AG20443 (cell line): ENCODE measurements at places on chromosomes 11 and 22.

DNA sequence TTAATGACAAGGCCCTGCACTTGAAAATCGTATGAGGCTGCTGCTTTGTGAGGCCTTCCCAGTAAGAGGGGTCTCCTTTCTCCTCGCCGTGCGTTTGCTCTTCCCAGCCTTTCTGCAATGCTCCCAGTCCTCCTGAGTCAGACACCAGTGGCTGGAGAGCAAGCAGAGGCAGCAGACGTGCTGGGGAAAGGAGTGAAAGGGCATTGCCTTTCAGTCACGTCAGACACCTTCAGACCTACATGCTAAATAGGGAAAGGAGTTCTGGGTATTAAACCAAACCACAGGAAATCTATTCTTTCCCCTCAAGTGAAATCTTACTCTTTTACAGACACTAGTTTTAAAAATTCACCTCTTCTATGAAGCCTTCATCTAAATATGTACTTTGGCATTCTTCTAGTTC is 274.8 kb downstream of the NTM start:
- DNase-seq, result no peak

GRCh38 chr11:24384240-24384639 is 112.6 kb upstream of the LUZP2 start:
- DNase-seq, result no peak

- DNase-seq, result no peak
Observed at GRCh38 chr11:6841694-6842093, 3.8 kb upstream of the OR10A5 start.

DNA sequence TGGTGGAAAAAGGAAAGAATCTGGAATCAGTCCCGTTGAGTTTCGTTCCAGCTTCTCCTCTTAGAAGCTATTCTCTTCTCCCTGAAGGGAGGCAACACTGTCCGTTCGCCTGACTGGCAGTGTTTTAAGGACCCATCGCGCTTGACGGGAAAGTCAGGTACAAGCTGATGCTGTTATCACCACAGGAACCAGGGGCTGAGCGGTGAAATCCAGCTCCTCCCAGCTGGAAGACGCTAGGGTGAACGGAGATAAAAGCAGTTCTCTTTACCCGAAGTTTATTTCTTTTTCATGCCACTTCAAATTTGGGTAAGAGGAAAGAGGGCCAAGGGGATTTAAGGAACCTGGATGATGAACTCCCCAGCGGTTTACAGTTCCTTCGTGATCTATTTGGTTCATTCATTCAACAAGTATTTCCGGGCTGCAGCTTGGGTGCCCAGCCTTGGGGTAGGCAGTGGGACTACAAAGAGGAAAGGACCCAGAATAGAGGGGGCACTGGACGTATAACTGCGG is 551 bp upstream of the DEUP1 start:
- peak; percentile 13 for DNase-seq

DNA sequence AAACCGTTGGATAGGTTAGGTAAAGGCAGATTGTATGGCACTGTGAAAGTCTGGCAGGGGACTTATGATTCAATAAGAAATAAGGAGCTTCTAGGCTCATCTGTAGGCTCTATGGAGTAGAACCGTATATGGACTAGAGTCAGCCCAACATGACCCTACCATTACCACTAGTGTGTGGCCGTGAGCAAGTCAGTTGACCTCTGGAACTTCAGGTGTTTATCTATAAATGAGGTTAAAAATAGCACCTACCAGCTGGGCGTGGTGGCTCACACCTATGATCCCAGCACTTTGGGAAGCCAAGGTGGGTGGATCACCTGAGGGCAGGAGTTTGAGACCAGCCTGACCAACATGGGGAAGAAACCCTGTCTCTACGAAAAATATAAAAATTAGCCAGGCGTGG is 4.4 kb downstream of the HINFP start:
- no peak for DNase-seq

DNA sequence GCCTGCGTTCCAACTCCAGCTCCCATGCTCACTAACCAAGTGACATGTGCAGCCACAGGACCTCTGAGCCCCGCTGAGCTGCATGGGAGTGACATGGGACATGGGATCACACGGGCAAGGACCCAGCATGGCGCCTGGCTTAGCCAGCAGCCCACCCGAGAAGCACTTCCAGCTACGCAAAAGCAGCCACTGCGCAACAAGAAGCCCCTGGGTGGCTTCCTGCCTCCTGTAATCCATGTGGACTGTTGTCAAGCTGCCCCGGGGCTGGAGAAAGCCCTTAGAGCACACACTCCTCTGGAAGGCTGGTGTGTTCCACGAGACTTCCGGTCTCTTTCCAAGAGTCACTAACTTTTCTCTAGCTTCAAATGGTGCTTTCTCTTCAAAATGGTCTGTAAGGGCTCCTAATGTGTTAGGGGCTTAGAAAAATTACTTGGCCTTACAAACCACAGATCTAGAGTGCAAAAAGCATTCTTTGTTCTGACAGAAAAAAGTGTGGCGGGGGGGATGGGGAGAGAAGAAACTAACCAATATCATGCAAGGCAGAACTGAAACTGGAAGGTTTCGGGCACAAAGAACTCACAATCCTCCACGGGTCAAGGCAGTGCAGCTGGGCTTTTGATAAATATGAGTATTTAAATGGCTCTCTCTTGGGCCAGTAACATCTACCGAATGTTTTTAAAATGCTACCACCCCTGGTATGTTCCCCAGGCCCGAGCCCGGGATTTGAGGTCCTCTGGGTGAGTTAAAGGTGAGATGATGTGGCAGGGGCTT is 5.5 kb downstream of the C11orf24 start:
- DNase-seq, result no peak

DNA sequence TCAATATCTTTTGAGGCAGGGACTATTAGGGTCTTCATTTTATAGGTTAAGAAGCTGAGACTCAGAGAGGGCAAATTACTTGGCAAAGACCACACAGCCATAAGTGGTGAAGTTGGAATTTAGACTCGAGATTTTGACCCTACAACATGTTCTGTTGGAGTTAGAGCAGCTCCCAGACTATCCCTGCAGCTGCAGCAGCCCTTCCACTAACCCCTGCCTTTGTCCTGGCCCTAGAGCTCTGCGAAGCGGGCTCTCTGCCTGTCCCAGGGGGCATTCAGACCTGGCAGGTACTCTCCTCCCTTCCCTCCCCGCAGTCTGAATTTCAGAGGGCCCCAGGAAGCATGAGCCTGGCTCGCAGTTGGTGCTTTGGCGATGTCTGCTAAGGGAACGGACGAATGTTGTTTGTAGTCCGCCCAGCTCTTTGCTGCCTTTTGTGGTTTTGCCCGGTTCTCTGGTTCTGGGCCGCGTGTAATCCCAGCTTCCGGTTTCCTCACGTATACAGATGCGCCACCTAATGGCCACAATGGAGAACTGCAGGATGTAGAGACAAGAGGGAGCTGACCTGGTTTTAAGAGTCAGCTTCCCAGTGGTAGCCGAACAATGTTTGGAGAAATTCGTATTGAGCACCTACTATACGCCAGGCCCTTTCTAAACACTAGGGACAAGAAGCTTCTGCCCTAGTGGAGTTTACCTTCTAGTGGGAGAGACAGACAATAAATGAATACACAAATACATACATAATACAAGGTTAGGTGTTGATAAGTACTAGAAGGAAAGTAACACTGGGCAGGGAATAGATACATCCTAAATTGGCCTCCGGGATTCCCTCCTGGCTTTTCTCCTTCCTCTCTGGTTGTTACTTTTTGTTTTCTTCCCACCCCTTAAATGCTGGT is 125.2 kb downstream of the ST3GAL4 start:
- DNase-seq, result peak; percentile 94
